ENCODE measurements at places on chromosomes 1 and 21.

DNA sequence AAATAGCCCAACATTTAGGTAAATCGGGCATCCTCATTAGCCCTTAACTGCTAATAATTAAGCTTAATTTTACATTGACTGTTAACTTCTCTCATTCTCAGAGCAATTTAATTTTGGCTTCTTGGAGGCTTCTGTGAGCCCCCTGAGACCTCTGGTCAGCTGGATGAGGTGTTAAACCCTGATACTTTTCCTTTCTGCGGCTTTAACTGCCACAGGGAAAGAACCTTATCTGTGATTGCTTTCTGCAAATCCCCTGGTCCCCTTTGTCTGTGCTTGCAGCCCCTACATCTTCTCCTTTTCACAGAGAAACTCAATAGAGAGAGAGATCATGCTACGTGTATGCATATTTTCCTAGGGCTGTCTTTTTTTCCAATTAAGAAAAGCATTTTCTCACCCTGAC, 184.5 kb upstream of the CSF3R start:
- no peak for DNase-seq

GRCh38 chr1:151134396-151134795, 12.0 kb downstream of the SEMA6C start:
- no peak for DNase-seq

- DNase-seq, result no peak
Observed at GRCh38 chr1:95622609-95623008, 388.6 kb downstream of the RWDD3 start.

- DNase-seq, result no peak
Observed at GRCh38 chr1:183124259-183124658, 61.8 kb upstream of the LAMC2 start.

DNA sequence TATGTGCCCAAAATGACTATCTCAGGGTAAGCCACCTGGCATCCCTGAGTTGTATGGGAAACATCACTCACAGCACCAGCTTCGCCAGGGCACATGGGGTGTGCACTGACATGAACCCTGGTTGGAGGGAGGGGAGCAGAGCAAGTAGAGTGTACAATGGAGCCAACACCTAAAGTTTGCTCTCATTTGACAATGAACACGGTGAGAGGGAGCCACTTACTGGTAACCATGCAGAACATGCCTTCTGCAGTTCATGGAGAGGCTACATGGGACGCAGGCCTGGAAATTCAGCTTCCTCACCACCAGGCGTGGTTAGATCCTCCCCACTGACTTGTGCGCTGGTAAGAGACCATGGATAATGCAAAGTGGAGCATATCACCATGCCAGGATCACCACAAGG, 10.0 kb upstream of the CPLANE2 start:
- DNase-seq, result no peak

- no peak for DNase-seq
Observed at GRCh38 chr1:52158218-52158617, 16.3 kb downstream of the ZFYVE9 start.

GRCh38 chr21:34761758-34762330, 93.0 kb downstream of the CLIC6 start:
- no peak for DNase-seq

GRCh38 chr1:231705806-231706760, 79.5 kb downstream of the DISC1 start:
- DNase-seq, result no peak

- no peak for DNase-seq
Observed at GRCh38 chr1:206829282-206829681, 36.1 kb upstream of the IL20 start.
